ENCODE measurements at places on chromosomes 4 and X.
A peak's percentile ranks its signal among the peaks of the same experiment; 100 is the strongest.

DNA sequence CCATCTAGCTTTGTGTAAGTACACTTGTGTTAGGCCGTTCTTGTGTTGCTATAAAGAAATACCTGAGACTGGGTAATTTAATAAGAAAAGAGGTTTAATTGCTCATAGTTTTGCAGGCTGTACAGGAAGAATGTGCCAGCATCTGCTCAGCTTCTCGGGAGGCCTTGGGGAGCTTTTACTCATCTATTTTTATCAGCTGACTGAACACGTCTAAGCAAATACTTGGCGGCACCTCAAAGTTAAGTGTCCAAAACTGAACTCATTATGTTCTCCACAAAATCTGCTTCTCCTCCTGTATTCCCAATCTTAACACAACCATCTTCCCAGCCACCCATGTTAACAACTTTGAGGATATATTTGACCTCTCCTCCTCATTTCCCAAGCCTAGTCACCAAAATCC lies 42.4 kb upstream of the GATB start:
- no peak for DNase-seq

- peak; percentile 4 for DNase-seq
These were observed 293.7 kb upstream of the GALNTL6 start for GRCh38 chr4:171519457-171519856.

- no peak for DNase-seq
These were observed 182.1 kb downstream of the MOSPD2 start for GRCh38 chrX:15055146-15055930.

GRCh38 chr4:42543762-42544161 lies 113.1 kb downstream of the ATP8A1 start:
- DNase-seq, result no peak

GRCh38 chr4:68658672-68659071 lies 11.8 kb downstream of the UGT2B15 start:
- no peak for DNase-seq

GRCh38 chrX:134622056-134622812 lies 36.0 kb downstream of the PLAC1 start:
- peak; percentile 79 for DNase-seq

- no peak for DNase-seq
These were observed 67.8 kb downstream of the NBDY start for GRCh38 chrX:56796641-56797395.

GRCh38 chr4:120144634-120145033 lies 78.0 kb upstream of the MAD2L1 start:
- no peak for DNase-seq

- DNase-seq, result no peak
These were observed 23.2 kb upstream of the TSPAN7 start for GRCh38 chrX:38538134-38538533.

Data from A673 (cell line).